ENCODE measurements at places on chromosomes 12 and 14. TPM values are rescaled to one million over a fixed set of nuclear protein-coding genes. Genes with fewer than 3 reads are reported as not detected.

Gene RNASE13
- total RNA-seq, result not detected

Gene FGF6
- not detected for total RNA-seq

Gene KLRG1
- 3.0 TPM for total RNA-seq

Gene WSCD2
- total RNA-seq, result not detected

Gene PLXNC1
- 41.3 TPM for total RNA-seq

Gene TAS2R31
- total RNA-seq, result 4.3 TPM

Gene SYT1
- 1.2 TPM for total RNA-seq

Gene IFNG-AS1
- not detected for total RNA-seq

GRCh38 chr12:31362759-31363415, 36.9 kb upstream of the SINHCAF start:
- DNase-seq, result peak; percentile 73
- no peak overlapping the region for H3K4me3 ChIP-seq
- H3K36me3 ChIP-seq, result no peaks in the 10 kb centered on the region
- H3K27ac ChIP-seq, result peak overlapping the region; percentile 82
- no peaks in the 10 kb centered on the region for H3K27me3 ChIP-seq

DNA sequence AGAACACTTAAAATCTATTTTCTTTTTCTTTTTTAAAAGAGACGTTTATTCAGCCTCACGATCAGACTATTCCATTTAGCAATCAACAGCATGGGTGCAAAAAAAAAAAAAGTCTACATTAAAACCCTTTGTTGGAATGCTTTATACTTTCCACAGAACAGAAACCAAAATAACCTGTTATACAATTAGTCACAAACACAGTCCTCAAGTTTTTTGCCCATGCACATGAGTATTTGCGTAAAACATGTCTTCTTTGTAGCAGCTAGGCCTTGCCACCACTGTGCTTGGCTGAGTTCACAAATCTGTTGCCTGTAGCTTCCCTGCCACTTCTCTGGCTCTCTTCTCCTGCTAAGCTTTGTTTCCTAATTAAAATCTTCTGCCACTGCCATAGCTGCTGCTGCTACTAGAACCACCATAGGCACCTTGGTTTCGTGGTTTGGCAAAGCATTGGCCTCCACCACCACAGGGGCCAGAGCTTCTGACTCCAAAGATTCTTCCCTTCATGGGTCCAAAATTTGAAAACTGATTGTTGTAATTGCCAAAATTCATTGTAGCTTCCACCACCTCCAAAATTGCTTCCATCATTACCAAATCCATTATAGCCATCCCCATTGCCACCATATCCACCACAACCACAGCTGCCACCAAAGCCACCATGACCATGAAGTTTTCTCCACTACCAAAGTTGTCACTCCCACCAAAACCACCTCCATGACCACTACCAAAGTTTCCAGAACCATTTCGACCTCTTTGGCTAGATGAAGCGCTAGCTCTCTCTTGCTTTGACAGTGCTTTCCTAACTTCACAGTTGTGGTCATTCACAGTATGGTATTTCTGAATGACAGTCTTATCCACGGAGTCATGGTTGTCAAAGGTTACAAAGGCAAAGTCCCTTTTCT, 38.1 kb downstream of the KLRG1 start:
- no peak for DNase-seq
- no peak overlapping the region for H3K27ac ChIP-seq
- H3K27me3 ChIP-seq, result no peaks in the 10 kb centered on the region
- no peaks in the 10 kb centered on the region for H3K4me1 ChIP-seq
- H3K4me3 ChIP-seq, result no peak overlapping the region

DNA sequence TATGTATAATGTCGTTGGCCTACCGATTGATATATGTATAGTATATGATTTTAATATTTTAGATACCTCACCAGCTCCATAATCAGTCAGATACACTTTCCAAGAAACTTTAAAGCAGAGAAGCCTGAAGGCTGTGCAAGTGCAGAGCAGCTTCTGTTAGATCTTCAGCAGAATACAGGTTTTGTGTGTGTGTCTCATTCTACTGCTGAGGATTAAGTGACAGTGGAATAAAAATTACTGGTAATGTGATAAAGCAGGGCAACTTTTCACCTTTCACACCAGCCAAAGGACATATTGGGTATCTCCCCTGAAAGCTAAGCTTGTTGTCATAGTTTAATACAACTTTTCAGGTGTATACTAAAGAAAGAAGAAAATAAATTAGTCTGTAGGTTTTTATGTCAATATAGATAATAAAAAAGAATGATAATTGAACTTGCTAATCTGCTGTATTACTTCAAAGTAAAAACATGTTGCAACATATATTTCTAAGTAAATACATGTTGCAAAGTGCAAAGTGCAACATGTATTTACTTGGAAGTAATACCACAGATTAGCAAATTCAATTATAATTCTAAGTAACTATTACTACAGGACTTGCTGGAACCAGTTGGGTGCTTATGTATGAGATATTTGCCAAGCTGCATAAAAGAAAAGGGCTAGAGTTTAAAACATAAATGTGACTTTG, 128.3 kb downstream of the SLC16A7 start:
- peak; percentile 1 for DNase-seq
- no peak overlapping the region for H3K27ac ChIP-seq
- H3K27me3 ChIP-seq, result no peaks in the 10 kb centered on the region
- no peaks in the 10 kb centered on the region for H3K36me3 ChIP-seq
- H3K4me1 ChIP-seq, result peaks cover 12% of the 10 kb centered on the region

- H3K27me3 ChIP-seq, result no peaks in the 10 kb centered on the region
- no peak for DNase-seq
- no peaks in the 10 kb centered on the region for H3K4me1 ChIP-seq
- no peaks in the 10 kb centered on the region for H3K36me3 ChIP-seq
- H3K27ac ChIP-seq, result no peak overlapping the region
- H3K4me3 ChIP-seq, result no peak overlapping the region
Observed at GRCh38 chr14:91387951-91388381, 29.7 kb downstream of the CCDC88C start.

DNA sequence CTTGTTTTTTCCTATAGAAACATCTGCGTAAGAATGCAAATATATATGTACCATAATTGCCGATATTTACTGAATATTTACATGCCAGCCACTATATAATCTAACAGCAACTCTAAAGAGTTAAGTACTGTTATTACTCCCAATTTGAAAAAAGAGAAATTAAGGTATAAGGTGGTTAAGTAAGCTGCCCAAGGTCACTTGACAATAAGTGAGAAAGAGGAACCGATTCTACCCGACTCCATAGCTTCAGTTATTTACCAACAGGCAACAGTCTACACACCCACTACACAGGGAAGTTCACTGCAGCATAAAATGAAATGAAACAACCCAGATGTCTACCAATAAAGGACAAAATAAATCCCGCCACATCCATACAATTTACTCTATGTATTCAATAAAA, 1.1 kb downstream of the MIS18BP1 start:
- no peaks in the 10 kb centered on the region for H3K27me3 ChIP-seq
- H3K36me3 ChIP-seq, result no peaks in the 10 kb centered on the region
- peaks cover 3% of the 10 kb centered on the region for H3K4me1 ChIP-seq
- H3K4me3 ChIP-seq, result peak overlapping the region; percentile 77

DNA sequence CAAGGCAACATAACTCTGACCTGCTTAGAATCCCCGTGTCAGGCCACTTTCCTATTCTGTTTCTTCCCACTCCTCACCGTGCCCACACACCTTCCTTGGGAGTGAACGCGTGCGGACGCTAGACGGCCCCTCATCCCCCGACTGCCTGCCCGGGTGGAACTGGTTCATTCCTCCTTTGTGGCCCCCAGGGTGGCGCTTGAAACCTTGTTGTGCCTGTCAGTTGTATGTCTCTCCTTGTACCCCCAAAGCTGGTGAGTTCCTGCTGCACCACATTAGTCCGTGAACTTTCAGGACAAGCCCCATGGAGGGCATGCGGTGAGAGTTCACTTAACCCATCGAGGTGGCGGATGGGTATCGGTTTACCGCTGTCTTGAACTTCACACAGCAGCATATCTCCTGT, 46.7 kb downstream of the SSH1 start:
- no peak overlapping the region for H3K4me3 ChIP-seq
- H3K27ac ChIP-seq, result no peak overlapping the region
- H3K27me3 ChIP-seq, result no peaks in the 10 kb centered on the region
- DNase-seq, result no peak
- no peaks in the 10 kb centered on the region for H3K4me1 ChIP-seq

GRCh38 chr14:31492759-31493498, 5.1 kb upstream of the GPR33 start:
- H3K4me1 ChIP-seq, result no peaks in the 10 kb centered on the region
- no peak overlapping the region for H3K4me3 ChIP-seq
- no peaks in the 10 kb centered on the region for H3K27me3 ChIP-seq
- no peak overlapping the region for H3K27ac ChIP-seq
- no peaks in the 10 kb centered on the region for H3K36me3 ChIP-seq
- no peak for DNase-seq

DNA sequence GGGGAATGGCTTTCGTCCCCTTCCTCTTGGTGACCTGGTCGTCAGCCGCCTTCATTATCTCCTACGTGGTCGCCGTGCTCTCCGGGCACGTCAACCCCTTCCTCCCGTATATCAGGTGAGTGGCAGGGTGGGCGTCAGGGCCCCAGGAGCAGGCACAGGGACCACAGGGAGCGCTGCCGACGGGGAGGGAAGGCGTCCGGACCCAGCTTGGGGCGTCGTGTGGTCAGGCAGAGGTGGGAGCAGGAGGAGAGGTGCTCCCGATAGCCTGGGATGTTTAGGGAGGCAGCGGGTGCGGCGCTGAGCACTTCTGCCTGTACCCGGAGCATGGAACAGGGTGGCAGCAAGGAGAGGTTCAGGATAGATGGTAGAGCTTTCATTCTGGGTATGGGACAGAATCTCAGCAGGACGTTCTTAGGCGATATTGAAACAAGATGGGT, 444 bp downstream of the DRAM1 start:
- H3K27ac ChIP-seq, result peak overlapping the region; percentile 84
- peak overlapping the region; percentile 95 for H3K4me3 ChIP-seq
- no peaks in the 10 kb centered on the region for H3K4me1 ChIP-seq
- DNase-seq, result peak; percentile 42
- no peaks in the 10 kb centered on the region for H3K36me3 ChIP-seq

DNA sequence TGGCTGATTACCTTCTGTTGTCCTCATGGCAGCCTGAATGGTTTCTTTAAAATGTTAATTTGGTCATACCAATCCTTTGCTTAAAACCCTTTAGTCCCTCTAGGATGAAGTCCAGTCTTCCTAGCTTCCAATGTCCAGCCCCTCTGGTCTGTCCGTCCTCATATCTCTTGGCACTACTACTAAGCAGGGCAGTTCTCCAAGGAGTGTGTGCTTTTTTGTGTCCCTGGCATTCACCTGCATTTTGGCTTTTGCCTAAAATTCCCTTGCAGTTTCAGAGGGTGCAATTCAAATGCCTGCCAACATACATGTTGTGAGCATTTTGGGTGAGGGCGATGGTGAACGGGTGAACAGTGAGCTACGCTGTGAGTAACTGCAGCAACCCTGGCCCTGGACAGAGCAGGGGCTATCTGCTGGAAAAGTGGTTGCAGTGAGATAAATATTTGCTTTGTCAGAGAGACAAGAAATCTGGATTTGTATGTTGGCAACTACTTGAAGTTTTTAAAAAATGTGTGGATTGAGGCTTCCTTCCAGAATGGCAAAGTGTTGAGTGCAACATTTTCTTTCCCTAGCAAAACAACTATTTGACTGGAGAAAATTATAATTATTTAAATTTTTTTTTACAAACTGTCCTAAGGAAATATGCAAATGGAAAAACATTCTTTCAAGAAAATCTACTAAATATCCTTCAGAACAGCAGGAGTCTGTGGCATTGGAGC, 14.6 kb downstream of the GALNT8 start:
- H3K4me1 ChIP-seq, result no peaks in the 10 kb centered on the region
- H3K27ac ChIP-seq, result no peak overlapping the region
- no peaks in the 10 kb centered on the region for H3K27me3 ChIP-seq
- no peak for DNase-seq
- no peaks in the 10 kb centered on the region for H3K36me3 ChIP-seq

DNA sequence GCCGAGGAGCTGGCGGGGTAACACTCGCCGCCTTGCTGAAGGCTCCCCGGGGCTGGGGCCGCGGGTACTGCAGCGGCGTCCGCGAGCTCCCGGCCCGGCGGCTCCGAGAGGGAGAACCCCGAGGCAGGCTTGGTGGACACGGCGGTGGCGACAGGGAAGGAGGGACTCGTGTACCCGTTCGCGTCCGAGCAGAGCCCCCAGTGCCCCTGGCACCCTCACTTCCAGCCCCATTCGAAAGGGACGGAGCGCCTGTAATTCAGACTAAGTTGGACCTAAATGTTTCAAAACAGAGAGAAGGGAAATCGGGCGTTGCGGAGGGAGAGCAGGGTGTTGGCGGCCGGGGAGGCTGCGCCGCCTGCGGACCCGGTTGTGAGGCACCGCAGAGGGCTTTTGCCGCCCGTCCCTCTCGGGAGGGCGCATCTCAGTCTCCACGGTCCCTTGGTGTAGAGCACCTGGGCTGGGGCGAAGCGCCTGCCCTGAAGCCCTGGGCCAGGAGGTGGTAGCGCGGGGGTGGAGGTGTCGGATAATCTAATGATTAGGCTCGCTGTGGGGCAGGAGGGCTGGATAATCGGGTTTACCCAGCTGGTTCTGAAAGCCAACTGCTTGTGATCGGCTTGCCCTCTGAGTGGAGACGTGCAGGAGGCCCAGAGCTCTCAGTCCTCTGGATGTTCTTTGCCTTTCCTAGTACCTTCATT, 771 bp downstream of the DAAM1 start:
- H3K4me1 ChIP-seq, result 0 out of 2 replicates have a peak, but pooled peaks cover 5% of the 10 kb centered on the region
- peak overlapping the region; percentile 31 for H3K27ac ChIP-seq
- no peaks in the 10 kb centered on the region for H3K27me3 ChIP-seq
- no peaks in the 10 kb centered on the region for H3K36me3 ChIP-seq
- peak overlapping the region; percentile 89 for H3K4me3 ChIP-seq
- DNase-seq, result no peak

DNA sequence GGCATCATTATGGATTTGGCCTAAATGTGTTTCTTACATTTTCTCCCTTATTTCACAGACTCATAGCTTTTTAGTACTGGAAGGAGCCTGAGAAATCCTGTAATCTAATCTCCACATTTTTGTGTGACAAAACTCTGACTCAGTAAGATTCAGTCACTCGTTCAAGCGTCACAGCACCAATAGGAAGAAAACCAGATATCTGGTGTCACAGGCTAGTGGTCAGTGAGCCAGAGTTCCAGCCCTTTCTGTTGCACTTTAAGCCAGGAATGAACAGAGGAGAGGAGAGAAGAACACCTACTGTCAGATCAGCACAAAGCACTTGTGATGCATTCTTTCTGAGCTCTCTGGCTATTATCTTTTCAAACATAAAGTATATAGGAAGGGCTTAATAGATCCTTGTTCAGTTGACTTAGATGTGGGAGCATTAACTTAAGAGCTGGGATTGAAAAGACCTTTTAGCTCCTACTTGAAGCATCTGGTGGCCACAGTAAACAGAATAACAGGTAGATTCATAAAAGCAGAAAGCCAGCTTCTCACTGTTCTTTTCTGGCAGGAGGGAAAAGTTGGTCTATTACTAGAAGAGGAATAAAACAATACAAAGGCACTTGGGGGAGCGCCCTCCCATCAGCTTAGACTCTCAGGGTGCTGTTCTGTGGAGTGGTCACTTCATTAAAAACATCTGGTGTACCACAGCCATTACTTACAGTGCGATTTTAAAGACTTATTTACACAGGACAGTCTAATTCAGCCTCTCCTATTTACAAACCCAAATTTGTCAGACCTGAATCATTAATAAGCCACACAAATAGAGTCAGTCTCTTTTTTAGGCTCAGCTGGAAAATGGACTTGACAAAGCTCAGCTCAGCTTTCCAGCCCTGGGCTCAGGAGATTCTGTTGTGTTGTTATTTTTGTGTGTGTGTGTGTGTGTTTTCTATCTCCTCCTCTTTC, 12.2 kb upstream of the NID2 start:
- peak; percentile 55 for DNase-seq
- no peaks in the 10 kb centered on the region for H3K27me3 ChIP-seq
- H3K27ac ChIP-seq, result peak overlapping the region; percentile 72
- H3K4me1 ChIP-seq, result peaks cover 55% of the 10 kb centered on the region
- no peak overlapping the region for H3K4me3 ChIP-seq

- peaks cover under 1% of the 10 kb centered on the region for H3K36me3 ChIP-seq
- H3K4me3 ChIP-seq, result no peak overlapping the region
- H3K27me3 ChIP-seq, result no peaks in the 10 kb centered on the region
- DNase-seq, result no peak
- no peaks in the 10 kb centered on the region for H3K4me1 ChIP-seq
Observed at GRCh38 chr12:112230136-112230535, 104.8 kb downstream of the TRAFD1 start.

All from Caco-2 (cell line).